ENCODE measurements at places on chromosomes 1 and 21.
A peak's percentile ranks its signal among the peaks of the same experiment; 100 is the strongest.

- no peak for DNase-seq
- H3K4me3 ChIP-seq = no peak overlapping the region
- no peaks in the 10 kb centered on the region for H3K4me1 ChIP-seq
- no peak overlapping the region for H3K27ac ChIP-seq
Measured at GRCh38 chr1:158354255-158354654, 561 bp downstream of the CD1E start.

DNA sequence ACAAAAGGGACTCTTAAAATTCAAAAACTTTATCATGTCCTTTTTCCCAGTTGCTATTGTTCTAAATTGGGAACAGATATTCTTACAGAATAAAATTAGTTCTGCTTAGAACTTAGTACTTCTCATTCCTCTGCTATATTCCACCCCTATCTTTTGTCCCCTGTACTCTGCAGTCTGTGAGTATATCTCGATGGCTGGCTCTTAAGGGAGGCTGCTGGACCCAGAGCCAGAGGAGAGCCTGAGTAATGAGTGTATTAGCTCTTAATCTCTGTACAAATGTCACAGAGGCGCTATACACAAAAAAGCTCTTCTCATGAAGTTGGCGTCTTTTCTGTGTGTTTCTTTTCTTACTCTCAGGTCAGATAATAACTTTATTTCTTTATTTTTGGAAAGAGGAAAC, 423.4 kb downstream of the ZP4 start:
- no peaks in the 10 kb centered on the region for H3K36me3 ChIP-seq
- H3K4me3 ChIP-seq = no peak overlapping the region
- H3K27me3 ChIP-seq = no peaks in the 10 kb centered on the region
- no peak overlapping the region for H3K27ac ChIP-seq
- DNase-seq = no peak

DNA sequence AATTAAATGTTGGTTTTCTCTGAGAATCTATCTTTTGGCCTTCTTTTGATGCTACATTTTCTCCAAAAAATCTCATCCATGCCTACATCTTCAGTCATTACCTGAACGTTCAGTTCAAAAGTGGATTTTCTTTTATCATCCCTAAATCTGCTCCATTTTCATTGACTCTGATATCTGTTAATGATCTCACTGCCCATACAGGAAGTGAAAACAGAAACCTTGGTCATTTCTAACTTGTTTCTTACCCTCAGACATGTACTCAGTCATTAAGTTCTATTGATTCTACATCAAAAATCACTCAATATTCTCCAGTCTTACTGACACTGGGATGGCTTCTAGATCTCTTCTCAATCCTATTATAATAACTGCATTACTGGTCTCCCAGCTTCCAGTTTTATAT, 22.7 kb downstream of the PRKACB start:
- DNase-seq = no peak
- H3K4me3 ChIP-seq = no peak overlapping the region
- no peak overlapping the region for H3K27ac ChIP-seq

- no peaks in the 10 kb centered on the region for H3K36me3 ChIP-seq
- DNase-seq = no peak
- no peak overlapping the region for H3K4me3 ChIP-seq
- H3K4me1 ChIP-seq = no peaks in the 10 kb centered on the region
- H3K27ac ChIP-seq = no peak overlapping the region
- H3K27me3 ChIP-seq = peaks cover 9% of the 10 kb centered on the region
Measured at GRCh38 chr21:35635261-35635660, 425.1 kb downstream of the SETD4 start.

DNA sequence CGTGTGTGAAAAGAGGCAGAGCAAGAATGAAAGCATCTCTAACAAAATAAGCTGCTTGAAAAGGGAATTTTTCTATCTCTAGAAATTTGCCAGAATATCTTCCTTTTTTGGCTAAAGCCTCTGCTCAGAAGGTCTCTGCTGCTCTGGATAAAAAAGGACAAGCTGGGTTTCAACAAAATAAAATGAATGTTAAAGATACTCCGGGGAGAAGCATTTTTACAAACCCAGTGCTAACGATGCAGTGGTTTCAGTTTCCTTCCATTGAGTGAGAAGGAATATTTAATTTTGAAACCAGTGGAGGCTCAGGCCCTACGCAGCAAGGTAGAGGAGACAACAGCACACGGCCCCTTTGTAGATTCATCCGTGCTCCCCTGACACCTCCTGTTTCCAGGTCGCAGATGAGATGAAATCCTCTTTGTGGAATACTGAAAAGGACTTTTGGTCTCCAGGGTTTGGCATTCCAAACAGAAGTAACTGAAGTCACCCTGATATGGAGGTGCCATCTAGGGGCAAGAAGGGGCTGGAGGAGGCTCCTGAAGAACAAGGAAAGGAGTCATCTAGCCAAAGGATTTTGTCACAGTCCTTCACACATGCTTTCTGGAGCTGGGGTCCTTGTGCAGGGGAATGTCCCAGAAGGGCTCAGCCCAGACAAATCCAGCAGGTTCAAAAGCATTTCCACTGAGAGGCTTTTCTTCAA, 65.7 kb upstream of the SYT6 start:
- no peaks in the 10 kb centered on the region for H3K27me3 ChIP-seq
- no peaks in the 10 kb centered on the region for H3K4me1 ChIP-seq
- H3K36me3 ChIP-seq = no peaks in the 10 kb centered on the region

GRCh38 chr1:219279017-219279770, 105.5 kb downstream of the LYPLAL1 start:
- H3K4me1 ChIP-seq = no peaks in the 10 kb centered on the region
- H3K27me3 ChIP-seq = no peaks in the 10 kb centered on the region
- H3K36me3 ChIP-seq = no peaks in the 10 kb centered on the region
- no peak overlapping the region for H3K27ac ChIP-seq

- DNase-seq = no peak
- H3K27ac ChIP-seq = peak overlapping the region; percentile 79
- H3K4me3 ChIP-seq = no peak overlapping the region
- peaks cover 16% of the 10 kb centered on the region for H3K4me1 ChIP-seq
- H3K27me3 ChIP-seq = no peaks in the 10 kb centered on the region
Measured at GRCh38 chr1:192581131-192581927, 5.8 kb downstream of the RGS1 start.

GRCh38 chr1:179742291-179742690, 800 bp upstream of the FAM163A start:
- H3K4me1 ChIP-seq = no peaks in the 10 kb centered on the region
- DNase-seq = no peak
- no peak overlapping the region for H3K27ac ChIP-seq
- peaks cover 34% of the 10 kb centered on the region for H3K27me3 ChIP-seq

DNA sequence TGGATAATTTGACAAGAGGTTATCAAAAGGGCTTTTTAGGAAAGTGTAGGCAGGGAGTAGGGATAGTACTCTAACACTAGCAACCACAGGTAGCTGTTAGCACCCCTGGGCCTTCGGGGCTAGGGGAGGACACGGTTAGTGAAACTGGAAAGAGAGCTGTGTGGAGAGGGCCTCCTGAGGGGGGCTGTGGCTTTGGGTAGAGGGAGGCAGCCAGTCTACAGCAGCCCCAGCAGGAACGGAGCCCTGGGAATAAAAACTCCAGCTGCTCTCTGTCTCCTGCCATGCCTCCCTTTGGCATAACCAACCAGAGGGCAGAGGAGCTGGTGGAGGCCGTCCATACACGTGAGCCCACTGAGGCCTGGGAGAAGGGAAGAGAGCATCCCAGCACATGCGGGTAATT, 223.2 kb downstream of the FOXD2 start:
- no peaks in the 10 kb centered on the region for H3K4me1 ChIP-seq
- H3K27me3 ChIP-seq = no peaks in the 10 kb centered on the region
- no peak overlapping the region for H3K4me3 ChIP-seq
- no peak overlapping the region for H3K27ac ChIP-seq
- peak; percentile 39 for DNase-seq

DNA sequence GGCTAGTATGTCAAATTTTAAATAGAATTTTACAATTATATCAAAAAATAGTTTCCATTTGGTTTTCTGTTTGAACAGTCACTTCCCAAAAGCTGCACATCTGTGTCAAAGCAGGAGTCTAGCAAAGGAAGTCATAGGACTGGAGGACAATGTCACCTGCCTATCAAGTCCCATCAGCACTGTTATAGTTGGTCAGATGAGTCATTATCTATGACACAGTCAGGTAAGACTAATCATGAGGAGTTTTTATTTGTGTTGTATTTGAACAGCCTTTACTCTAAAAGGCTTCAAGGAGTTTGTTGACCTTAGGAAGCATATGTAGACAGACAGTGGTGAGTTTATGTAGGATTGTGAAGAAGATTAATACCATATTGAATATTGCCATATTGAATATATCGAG, 74.2 kb upstream of the QSOX1 start:
- no peak for DNase-seq
- no peaks in the 10 kb centered on the region for H3K27me3 ChIP-seq
- peaks cover 34% of the 10 kb centered on the region for H3K36me3 ChIP-seq
- no peak overlapping the region for H3K4me3 ChIP-seq

DNA sequence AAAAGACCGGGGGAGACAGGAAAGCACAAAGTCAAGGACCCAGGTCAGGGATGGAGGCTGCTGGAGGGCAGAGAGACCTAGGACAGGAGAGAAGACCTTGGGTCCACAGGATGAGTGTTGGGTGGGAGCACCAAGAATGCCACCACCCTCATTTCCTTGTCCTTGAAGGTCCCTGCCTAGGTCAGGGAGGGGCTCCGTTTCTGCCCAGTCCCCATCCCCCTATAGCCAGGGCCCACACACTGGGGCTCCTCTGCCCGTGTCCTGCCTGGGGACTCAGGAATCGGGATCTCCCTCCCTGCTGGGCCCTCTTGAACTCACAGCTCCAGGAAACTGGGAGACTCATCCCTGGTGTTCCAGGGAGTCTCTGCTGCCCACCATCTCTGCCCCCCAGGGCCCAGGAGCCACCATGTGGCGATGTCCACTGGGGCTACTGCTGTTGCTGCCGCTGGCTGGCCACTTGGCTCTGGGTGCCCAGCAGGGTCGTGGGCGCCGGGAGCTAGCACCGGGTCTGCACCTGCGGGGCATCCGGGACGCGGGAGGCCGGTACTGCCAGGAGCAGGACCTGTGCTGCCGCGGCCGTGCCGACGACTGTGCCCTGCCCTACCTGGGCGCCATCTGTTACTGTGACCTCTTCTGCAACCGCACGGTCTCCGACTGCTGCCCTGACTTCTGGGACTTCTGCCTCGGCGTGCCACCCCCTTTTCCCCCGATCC, 584 bp downstream of the TINAGL1 start:
- peak overlapping the region; percentile 59 for H3K4me3 ChIP-seq
- DNase-seq = peak; percentile 62
- no peaks in the 10 kb centered on the region for H3K27me3 ChIP-seq
- H3K4me1 ChIP-seq = peaks cover 70% of the 10 kb centered on the region
- peak overlapping the region; percentile 96 for H3K27ac ChIP-seq

GRCh38 chr1:192059407-192059806, 98.9 kb upstream of the RGS18 start:
- peaks cover 8% of the 10 kb centered on the region for H3K4me1 ChIP-seq
- H3K27ac ChIP-seq = no peak overlapping the region
- no peaks in the 10 kb centered on the region for H3K36me3 ChIP-seq
- DNase-seq = no peak

DNA sequence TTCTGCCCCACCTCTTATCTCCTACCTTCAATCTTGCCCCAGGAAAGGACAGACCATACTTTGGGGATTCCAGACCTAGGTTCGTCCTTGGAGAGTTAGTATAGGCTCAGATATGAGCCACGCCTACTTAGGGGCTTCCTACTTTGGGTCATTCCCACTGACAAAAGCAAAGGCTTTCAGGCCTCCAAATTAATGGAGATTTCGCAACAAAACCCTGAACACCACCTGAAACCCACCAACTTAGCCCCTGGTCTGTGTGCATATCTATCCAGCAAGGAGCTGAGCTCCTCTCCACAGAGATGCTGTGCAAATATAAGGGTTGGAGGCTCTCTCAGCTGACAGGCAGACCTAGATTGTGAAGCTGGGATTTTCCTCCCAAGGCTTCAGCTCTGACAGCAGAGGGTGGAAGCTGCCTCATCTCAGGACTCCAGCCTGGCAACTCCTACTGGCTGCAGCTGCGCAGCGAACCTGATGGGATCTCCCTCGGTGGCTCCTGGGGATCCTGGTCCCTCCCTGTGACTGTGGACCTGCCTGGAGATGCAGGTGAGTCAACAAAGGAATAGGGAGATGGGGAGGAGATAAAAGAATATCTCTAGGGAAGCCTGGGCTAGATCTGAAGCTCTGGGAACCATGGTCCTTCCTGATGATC, 2.1 kb downstream of the MPL start:
- no peaks in the 10 kb centered on the region for H3K27me3 ChIP-seq
- DNase-seq = peak; percentile 20
- H3K4me3 ChIP-seq = no peak overlapping the region
- H3K36me3 ChIP-seq = no peaks in the 10 kb centered on the region
- H3K27ac ChIP-seq = no peak overlapping the region

GRCh38 chr1:77047978-77048614, 171.1 kb downstream of the PIGK start:
- no peak overlapping the region for H3K4me3 ChIP-seq
- H3K4me1 ChIP-seq = no peaks in the 10 kb centered on the region
- no peaks in the 10 kb centered on the region for H3K27me3 ChIP-seq
- DNase-seq = no peak

- peaks cover 13% of the 10 kb centered on the region for H3K27me3 ChIP-seq
- peaks cover 3% of the 10 kb centered on the region for H3K36me3 ChIP-seq
- H3K4me3 ChIP-seq = no peak overlapping the region
Measured at GRCh38 chr1:229438021-229438420, 4.1 kb upstream of the ACTA1 start.

GRCh38 chr1:119139403-119139802, 1.1 kb downstream of the WARS2 start:
- H3K4me3 ChIP-seq = peak overlapping the region; percentile 59
- H3K4me1 ChIP-seq = peaks cover 22% of the 10 kb centered on the region
- no peak for DNase-seq
- H3K36me3 ChIP-seq = no peaks in the 10 kb centered on the region
- no peaks in the 10 kb centered on the region for H3K27me3 ChIP-seq

GRCh38 chr1:172845371-172845770, 186.5 kb downstream of the FASLG start:
- no peak overlapping the region for H3K27ac ChIP-seq
- no peaks in the 10 kb centered on the region for H3K27me3 ChIP-seq
- no peak for DNase-seq
- H3K4me1 ChIP-seq = no peaks in the 10 kb centered on the region
- no peaks in the 10 kb centered on the region for H3K36me3 ChIP-seq
- H3K4me3 ChIP-seq = no peak overlapping the region

DNA sequence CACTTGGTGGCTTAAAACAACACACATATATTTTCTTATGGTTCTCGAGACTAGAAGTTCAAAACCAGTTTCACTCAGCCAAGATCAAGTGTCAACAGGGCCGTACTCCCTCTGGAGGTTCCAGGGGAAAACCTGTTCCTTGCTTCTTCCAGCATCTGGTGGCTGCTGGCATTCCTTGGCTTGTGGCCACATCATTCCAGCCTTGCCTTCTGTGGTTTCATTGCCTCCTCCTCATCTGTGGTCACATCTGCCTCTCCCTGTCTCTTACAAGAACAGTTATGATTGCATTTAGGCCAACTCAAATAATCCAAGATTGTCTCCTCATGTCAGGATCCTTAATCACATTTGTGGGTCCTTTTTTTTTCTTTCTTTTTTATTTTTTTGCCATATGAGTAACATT, 240.7 kb upstream of the HOOK1 start:
- no peak overlapping the region for H3K27ac ChIP-seq
- no peaks in the 10 kb centered on the region for H3K27me3 ChIP-seq
- no peak for DNase-seq
- H3K4me1 ChIP-seq = no peaks in the 10 kb centered on the region
- no peaks in the 10 kb centered on the region for H3K36me3 ChIP-seq

GRCh38 chr1:197595304-197595904, 179.9 kb downstream of the DENND1B start:
- H3K27me3 ChIP-seq = no peaks in the 10 kb centered on the region
- no peak for DNase-seq
- H3K36me3 ChIP-seq = peaks cover 8% of the 10 kb centered on the region
- H3K27ac ChIP-seq = no peak overlapping the region

All from sigmoid colon (tissue), 7 donors.